ENCODE measurements at places on chromosomes 11 and 22. TPM values are rescaled to one million over a fixed set of nuclear protein-coding genes. Genes with fewer than 3 reads are reported as not detected.

Gene MYO18B
- not detected for total RNA-seq

GRCh38 chr11:57405271-57405860 is 14.9 kb upstream of the PRG2 start:
- peak; percentile 32 for DNase-seq

Gene TYR
- not detected for total RNA-seq

DNA sequence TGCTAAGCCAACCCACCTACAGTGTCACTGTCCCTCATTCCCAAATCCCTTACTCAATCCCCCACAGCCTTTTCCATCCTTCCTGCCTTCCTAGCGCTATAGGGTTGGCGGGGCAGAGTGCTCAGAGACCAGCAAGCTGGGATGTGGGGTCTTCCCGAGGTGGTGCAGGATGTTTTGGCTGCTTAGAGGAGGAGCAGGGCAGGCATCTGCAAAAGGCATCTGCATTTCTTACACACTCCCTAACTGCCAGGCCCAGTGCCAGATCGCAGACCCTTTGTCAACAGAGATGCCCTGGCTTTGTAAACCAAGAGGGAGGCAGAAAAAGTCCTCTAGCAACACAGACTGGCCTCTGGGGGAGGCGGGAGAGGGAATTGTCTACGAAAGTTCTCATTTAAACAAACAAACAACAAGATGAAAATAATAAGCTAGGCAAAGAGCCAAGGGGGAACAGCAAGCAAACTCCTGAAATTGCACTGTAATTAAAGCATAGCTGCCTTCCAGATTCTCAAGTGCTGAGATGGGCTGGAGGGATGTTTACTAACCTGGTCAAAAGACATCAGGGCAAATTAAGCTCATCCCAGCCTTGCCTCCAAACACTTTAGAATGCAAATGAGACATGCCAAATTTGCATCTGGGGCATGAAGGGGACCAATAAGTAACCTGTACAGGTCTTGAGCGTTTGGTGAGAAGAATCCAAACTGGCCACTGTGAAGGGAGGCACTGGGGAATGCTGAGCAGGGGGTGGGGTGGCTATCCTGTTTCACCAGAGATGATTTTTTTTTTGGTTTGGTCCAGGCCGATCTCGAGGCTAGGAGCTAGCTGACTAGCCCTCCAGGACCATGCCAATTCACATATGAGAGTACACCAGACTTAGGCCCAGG is 38.1 kb upstream of the ADA2 start:
- no peak for DNase-seq

GRCh38 chr22:27179161-27179560 is 521.8 kb downstream of the MIAT start:
- no peak for DNase-seq

GRCh38 chr22:50296658-50297490 is 10.6 kb downstream of the PLXNB2 start:
- no peak for DNase-seq

Gene OR5M11
- total RNA-seq = not detected

Gene MAPK8IP2
- total RNA-seq = 0.53 TPM

Gene GRK3
- 4.2 TPM for total RNA-seq

- DNase-seq = no peak
Observed at GRCh38 chr11:14335712-14336111, 23.3 kb downstream of the RRAS2 start.

DNA sequence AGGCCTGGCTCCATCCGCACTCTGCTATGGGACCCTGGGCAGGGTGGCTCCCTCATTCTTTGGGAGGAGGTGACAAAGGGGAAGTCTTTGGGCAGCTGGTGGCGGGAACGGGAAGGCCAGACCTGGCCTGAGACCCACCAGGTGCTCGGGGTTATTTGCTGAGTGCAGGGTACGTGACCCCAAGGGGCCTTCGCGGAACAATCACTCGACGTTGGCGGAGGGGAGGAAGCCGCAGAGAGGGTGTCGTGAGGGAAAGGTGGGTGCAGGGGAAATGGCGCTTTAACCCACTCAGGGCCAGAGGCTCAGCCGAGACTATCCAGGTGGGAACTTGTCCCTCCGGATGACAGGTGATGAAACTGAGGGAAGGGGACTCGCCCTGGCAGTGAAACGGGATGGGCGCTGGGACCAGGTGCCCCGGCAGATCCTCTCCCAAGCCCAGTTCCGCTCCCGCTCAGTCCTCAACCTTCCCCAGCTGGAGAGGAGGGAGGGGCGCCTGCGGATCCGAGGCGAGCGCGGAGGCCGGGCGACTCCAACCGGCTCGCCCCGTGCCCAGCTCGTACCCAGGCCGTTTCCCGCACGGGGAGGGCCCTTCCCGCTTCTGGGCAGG is 911 bp downstream of the A4GALT start:
- DNase-seq = no peak

DNA sequence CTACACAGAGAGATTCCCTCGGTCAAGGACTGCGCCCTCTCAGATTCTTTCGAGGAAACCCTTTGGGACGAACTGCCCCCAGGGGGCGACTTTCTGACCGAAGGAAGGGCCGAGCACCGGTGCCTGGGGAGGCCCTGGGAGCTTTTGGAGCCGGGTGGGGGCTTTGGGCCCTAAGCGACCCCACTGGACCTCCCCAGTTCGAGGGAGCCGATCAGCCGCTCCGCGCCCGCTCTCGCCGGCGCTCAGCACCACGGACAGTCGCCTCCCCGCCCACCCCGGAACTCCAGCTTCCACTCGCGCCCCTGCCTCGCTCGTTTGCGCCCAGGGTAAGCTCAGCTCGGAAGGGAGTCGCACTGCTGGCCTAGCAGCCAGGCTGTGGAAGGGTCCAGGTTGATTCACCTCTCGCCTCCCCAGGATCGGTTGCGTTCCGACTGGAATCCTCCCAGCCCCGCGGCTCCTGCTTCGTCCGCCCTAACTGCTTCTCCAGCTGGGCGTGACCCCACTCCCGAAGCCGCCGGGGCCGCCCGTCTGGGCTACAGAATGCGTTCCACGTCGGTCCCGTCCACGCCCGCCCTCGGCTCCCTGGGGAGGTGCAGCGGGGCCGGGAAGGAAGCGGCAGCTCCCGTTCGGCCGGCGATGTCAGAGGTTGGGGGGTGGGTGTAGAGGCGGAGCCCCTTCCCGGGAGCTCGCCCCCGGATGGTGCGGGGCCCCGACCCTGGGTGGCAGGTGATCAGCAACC is 428 bp downstream of the SCN3B start:
- DNase-seq = peak; percentile 35

DNA sequence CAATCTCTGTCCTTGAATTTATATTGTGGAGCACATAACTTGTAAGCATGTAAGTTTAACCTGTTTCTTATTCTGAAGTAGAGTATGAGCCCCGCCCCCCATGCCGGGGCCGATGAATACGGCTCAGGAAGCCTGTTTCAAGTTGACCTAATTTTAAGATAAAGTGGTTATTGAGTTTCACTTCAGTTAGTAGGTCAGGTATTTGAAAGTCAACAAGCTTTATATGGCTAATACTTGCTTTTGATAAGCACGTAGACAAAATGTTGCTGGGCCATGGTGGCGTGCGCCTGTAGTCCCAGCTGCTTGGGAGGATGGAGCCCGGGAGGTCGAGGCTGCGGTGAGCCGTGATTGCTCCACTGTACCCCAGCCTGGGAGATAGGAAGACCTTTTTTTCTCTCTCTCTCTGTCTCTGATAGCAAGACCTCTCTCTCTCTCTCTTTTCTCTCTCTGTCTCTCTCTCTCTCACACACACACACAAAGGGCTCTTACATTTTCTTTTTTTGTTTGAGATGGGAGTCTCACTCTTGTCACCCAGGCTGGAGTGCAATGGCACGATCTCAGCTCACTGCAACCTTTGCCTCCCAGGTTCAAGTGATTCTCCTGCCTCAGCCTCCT is 14.4 kb downstream of the YWHAH start:
- no peak for DNase-seq

GRCh38 chr11:107928767-107929507 is 689 bp downstream of the RAB39A start:
- DNase-seq = no peak

Gene IGF2
- total RNA-seq = 1.0 TPM

- DNase-seq = peak; percentile 87
Observed at GRCh38 chr11:16809886-16810668, 71.6 kb downstream of the C11orf58 start.

DNA sequence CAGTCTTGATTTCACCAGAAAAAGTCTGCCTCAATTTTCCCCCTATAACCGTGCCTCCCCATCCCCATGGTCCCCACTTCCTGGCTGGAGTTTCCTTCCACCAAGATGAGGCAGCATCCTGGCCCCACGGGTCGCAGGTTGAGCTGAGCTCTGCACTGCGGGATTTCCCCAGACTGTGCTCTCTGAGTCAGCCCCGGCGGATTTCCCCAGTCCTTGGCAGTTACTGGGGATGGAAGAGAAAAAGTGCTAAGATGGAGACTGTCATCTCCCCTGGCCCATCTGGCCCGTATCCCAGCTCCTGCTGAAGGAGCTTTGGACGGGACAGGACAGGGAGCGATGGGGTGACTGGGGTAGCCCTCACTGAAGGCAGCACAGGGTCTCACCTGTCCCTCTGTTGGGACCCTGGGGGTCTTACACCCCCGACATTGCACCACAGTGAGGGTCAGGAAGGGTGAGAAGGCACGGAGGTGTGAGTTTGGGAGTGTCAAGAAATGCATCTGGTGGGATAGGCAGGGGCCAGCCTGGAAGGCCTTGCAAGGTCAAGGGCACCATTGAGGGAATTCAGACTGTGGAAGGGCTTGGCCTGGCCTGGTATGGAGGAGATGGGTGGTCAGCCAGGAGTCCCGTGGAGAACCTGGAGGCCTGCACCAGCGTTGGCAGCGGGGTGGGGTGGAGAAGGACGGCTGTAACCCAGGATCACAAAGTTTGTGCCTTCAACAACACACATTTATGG is 36.5 kb downstream of the NADSYN1 start:
- peak; percentile 18 for DNase-seq

DNA sequence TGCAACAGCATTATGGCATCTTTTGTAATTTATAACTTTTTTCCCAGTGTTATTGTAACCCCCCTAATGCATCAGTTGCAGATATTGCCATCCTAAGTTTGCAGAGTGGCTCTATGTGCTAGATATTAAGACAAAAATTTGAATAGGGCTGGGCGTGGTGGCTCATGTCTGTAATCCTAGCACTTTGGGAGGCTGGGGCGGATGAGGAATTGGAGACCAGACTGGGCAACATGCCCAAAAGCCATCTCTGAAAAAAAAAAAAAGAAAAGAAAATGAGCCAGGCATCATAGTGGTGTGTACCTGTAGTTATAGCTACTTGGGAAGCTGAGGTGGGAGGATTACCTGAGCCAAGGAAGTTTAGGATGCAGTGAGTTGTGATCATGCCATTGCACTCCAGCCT is 50.1 kb upstream of the MUC15 start:
- peak; percentile 46 for DNase-seq

DNA sequence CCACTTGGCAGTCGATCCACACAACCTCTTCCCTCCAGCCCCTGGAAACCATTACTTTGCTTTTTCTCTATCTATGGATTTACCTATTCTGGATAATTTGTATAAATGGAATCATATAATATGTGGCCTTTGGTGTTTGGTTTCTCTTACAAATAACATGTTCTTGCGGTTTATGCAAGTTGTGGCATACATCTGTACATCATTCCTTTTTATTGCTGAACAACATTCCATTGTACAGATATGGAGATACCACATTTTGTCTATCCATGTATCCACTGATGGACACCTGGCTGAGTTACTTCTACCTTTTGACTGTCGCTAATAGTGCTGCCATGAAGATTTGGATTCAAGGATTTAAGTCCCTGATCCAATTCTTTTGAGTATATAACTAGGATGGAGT is 25.1 kb downstream of the SMCO4 start:
- peak; percentile 74 for DNase-seq
